ENCODE measurements at places on chromosomes 6 and 20.

GRCh38 chr20:542777-543368 lies 717 bp downstream of the CSNK2A1 start:
- peak; percentile 23 for DNase-seq

DNA sequence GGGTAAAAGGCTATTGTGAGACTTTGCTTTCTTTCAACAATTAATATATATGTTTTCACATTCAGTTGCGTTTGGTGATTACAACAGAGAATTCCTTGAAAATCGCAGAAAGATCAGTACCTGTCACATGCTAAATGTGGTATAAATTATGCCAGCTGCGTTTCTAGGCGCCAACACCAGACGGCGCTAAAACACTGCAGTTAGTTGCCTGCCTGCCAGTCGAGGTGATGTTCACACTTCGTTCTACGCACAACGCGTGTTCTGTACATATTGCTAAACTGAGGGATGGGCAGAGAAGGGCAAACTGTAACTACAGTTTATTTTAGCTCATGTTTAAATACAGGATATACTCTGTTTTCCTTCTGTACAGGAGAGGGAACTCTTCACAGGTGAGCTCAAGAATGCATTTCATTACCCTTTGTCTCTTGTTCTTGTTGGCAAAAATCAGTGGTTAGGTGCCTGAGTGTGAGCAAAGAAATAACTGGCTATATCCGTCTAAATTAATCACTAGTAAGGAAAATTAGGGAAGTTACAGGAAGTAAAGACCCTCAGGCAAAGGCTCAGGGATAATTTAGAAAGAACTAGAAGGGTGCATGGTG lies 100.1 kb upstream of the RGS17 start:
- no peak for DNase-seq

DNA sequence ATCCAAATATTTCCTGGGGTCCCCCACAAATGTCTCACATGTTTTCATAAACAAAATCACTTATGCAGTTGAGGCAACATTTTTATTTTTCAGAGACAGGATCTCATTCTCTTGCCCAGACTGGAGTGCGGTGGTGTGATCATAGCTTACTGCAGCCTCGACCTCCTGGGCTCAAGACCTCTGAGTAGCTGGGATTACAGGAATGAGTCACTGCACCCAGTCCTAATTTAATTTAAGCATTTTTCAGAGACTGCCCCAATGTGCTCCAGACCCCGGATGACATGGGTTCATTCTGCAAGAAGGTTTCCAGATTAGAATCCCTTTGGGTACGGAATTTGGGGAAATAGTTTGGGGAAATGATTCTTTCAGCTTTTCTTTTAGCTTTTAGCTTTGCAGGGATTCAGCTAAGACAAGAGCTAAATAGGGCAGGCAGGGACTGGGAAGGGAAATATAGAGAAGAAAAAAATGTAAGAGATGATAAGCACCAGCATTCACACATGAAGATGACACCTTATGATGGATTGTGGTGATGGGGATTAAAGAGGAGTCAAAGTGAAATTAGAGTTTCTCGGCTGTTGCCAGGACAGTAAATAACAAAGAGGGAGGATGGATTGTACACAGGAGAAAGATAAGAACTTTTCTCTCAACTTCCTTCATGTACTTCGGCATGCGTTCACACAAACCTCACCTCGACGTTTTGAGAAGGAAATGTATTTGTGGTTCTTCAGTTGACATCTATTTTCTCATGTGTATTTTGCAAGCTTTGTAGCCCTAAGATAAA lies 169.4 kb upstream of the TAB2 start:
- no peak for DNase-seq

DNA sequence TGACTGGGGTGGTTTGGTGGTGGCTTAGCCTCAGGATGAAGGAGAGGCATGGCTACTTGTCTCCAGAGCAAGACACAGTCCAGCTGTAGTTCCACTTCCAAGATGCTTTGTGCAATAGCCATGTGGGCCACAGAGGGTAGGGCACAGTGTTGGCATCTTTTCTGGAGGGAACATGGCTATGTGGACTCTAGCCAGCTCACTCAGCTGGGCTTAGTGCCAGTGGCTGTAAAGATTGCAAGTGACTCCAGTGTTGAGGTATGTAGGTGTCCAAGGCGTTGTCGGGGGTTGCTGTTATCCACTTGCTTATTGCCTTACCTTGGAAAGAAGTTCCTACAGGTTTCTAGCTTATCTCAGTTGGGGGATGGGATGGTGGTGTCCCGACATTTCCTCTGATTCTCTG lies 233.4 kb downstream of the CD109 start:
- DNase-seq = no peak

GRCh38 chr6:4664117-4664626 lies 112.0 kb upstream of the CDYL start:
- DNase-seq = no peak

- DNase-seq = no peak
Measured at GRCh38 chr6:139581485-139581865, 207.0 kb upstream of the CITED2 start.

DNA sequence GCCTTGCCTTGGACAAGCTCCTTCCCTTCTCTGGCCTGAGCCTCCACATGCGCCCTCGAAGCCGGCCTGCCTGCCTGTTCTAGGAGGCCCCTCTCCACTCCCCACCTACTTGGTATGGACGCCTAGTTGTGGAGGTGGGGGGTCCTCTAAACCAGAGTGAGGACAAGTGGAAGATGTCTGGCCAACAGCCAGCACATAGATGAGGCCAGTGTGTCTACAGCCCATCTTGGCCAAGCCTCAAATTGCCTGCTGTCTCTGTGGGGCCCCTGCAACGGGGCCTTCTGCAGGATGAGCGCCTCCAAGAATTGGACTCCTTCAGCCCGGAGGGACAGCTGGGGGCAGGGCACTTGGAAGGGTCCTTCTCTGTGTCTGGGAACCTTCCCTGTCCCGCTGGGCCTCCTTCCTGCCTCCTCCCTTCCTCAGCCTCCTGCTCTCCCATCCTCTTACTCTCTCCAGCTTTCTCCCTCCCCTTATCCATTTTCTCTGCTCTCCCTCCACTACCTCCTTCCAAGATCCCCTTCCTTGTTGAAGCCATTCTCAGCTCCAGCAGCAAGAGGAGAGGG lies 1.6 kb downstream of the MDFI start:
- DNase-seq = no peak

DNA sequence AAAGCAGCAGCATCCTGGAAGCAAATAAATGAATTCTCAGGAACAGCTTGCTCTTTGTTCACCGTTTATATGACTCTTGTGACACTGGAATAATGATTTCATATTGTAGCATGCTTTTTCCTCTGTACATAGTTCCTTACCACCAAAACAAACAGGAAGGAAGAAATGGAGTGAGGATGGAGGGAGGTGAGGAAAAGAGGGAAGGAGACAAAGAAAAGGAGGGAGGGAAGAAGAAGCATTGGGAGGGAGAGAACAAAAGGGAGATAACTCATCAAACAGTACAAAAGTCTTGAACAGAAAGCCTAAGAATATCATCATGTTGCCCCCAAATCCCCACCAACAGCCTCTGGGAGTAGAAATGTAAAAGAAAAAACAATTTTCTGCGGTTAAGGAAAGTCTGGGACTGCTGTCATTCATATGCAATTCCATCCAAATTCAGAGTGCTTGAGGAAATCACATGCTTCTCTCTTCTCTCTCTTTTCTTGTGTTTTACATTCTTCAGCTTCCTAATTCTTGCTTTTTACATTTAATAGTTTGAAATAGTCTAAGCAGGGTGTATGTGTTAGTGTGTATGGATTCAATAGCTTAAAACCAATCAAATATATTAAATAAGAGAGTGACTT lies 81.5 kb downstream of the EPHA7 start:
- no peak for DNase-seq

DNA sequence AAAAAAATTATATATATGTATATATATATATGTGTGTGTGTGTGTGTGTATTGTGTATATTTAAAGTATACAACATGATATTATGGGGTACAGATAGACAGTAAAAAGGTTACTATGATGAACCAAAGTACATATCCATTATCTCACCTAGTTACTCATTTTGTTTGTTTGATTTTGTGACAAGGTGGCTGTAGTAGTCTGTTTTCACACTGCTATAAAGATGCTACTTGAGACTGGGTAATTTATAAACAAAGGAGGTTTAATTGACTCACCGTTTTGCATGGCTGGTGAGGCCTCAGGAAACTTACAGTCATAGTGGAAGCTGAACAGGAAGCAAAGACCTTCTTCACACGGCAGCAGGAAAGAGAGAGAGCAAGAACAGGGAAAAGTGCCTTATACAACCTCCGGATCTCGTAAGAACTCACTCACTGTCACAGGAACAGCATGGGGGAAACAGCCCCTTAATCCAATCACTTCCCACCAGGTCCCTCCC lies 30.2 kb upstream of the DACT2 start:
- DNase-seq = no peak

DNA sequence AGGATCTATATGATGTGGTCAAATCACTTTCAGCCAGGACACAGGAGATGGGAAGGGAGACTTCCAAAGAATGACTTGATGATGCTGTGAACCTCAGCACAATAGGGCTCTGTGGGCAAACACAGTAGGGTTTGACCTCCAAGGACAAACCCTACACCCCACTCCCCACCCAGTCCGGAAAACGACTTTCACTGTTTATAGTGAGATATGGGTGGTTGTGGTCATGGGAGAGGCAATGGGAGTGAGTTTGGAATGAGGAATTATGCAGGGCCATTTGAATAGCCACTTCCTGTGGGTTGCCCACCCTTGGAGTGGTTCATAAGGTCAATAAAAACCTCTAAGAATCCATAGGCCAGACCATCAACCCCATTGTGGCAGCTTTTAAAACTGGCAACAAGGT lies 38.4 kb upstream of the PRND start:
- DNase-seq = no peak

DNA sequence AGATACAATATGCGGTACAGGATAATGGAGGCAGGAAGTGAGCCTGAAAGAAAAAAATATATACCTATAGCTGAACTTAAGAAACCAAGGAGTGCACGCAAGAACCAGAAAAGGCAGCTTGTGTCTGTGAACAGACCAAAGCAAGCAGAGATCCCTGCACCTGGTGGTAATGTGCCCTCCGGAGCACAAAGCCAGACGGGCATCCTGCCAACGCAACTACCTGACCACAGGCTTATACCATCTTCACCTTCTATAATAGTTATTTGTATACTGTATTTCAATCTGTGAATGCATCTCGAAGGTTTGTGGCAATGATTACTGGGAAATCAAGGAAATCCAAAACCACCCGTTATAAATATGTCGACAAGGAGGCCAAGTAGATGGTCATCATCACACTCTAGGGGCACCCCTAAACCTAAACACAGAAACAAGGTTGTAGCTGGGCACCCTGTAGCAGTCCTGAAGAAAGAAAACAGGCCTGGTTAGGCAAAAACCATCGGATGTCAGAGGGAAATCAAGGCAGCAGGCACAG lies 801 bp downstream of the FBXL4 start:
- DNase-seq = peak; percentile 18

All from CD4-positive, alpha-beta T cell treated with Interleukin-15 for 1 hour (primary cell).